Stimulated activated CD8-positive, alpha-beta memory T cell treated with anti-CD3 and anti-CD28 coated beads, Interleukin-4, amount 100 ng/mL, for 1 hour (primary cell): ENCODE measurements at places on chromosomes 11 and 22.

GRCh38 chr11:73374151-73374550 lies 2.0 kb upstream of the RELT start:
- DNase-seq: no peak

DNA sequence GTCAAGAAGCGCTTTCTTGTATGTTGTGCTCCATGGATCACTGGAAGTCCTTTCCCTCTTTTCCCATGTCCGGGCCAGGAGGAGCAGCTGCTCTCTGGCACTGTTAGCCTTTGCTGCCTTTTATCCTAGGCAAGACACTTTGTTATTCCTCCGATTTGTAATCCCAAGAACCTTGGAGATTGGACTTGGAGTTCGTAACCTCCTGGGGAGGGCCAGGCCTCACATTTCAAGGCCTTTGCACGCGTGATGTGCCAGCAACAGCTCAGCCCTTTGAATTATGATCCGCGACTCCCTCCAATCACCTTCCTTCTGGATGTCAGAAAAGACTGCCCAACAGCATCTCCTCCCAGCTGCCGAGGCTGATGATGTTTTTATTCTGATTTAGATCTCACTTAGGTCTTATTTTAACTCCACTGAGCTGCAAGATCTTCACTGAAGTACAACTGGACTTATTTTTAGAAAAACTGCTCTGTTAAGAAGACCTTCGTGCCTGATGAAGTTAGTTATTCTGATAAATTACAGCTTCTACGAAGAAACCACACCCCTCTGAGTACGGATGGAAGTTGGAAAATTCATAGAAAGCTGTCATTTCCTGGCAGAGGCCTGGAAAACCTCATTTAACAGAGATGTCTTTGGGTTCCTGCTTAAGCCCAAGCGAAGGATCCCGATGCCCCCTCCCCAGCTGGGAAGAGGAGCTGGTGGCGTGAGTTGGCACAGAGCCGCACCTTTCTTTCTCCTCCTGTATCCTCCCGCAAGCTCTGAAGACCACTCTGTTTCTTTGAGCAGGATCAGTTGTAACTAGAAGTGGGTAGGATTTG lies 62.4 kb downstream of the PARVB start:
- no peak for DNase-seq

- no peak for DNase-seq
Measured at GRCh38 chr11:7537265-7537664, 23.5 kb downstream of the PPFIBP2 start.

DNA sequence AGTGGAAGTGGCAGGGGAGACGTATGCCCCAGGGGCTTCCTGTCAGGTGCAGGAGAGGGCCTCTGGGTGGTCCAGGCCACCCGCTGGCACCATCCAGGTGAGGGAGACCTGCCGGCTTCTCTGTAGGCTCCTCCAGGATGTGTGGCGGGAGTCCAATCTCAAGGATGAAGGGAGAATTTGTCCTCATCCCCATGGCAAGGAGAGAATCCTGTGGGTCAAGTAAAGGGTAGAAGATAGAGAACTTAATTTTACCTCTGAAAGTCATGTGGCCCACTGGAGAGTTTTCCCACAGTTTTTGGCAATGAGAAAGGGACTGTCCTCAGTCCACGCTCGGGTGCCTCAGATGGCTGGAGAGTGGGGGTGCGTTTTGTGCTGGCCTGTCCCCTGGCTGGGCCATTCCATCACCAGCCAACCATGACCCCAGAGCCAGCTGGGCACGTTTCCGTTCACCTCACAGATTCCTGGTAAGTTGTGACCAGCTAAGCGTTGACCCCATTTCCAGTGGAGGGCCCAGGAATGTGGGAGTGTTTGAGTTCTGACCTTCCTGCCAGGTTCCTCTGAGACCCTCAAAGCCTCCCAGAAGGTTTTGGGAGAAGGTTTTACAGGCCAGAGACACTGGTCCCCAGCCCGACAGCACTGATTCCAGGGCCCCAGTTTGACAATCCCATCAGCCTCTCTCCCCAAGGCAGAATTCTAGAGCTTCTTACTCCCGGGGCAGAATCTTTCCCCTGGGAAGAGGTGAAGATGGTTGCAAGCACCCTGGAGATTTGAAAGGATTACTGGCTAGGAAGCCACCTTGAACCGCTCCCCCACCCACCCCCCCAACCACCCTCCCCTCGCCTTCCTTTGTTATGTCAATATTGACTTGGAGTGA lies 2.6 kb downstream of the OVOL1 start:
- no peak for DNase-seq

DNA sequence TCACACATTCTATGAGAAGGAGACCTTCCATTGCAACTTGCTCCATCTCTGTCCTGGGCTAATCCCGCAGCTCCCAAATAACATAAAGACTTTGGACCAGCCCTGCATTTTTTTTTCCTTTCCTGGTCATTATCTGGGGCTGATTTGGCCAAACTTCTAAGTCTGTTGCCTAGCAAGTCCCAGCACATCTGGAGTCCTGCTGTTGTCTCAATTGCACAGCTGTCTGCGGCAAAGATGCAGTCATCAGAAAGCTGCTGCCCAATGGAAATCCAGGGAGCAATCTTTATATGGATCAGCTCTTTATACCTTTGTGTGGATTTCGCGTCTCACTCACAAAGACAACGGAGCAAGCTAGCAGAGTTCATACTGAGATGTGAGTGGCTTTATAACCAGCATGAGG lies 105.9 kb downstream of the NXPE2 start:
- DNase-seq: no peak

DNA sequence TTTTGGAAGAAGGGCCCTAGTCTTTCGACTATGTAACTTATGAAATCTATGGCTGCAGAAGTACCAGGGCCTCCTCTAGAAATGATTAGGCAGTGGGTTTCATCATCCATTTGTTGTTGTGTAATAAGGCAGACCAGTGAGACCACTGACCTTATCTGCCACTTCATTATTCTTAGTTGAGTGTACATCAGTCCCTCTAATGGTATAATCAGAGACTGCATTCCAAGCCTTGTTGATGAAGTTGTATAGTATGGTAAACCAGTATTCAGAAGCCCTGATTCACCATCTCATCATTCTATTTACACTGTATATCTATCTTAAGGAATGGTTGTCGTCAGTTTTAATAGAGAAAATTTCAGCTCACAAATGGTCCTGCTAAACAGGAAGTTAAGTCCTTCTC lies 32.2 kb upstream of the GRIA4 start:
- no peak for DNase-seq

- no peak for DNase-seq
Measured at GRCh38 chr11:81286550-81286949, 1447.1 kb downstream of the FAM181B start.

DNA sequence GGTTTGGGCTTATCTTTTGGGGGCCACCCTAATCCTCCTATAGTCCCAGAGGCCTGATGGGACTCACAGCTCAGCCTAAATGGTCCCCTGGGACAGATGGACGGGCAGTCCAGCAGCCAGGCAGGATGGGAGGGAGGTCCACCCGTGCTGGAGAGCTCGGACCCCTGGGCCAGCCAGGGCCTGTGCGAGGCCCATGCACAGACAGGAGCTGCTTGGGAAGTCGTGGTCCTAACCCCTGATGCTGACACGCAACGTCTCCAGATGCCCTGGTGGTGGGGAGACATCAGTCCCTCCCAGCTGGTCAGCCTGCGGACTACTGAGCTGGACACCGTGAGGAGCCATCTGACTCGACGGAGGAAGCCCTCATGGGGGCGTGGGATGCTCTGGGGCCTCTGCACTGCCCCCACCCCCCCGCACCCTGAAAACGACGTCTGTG lies 31.2 kb upstream of the MUC5AC start:
- no peak for DNase-seq

GRCh38 chr11:13127161-13127560 lies 118.0 kb downstream of the RASSF10 start:
- DNase-seq: no peak

GRCh38 chr11:2775626-2776350 lies 76.0 kb upstream of the KCNQ1OT1 start:
- DNase-seq: no peak

DNA sequence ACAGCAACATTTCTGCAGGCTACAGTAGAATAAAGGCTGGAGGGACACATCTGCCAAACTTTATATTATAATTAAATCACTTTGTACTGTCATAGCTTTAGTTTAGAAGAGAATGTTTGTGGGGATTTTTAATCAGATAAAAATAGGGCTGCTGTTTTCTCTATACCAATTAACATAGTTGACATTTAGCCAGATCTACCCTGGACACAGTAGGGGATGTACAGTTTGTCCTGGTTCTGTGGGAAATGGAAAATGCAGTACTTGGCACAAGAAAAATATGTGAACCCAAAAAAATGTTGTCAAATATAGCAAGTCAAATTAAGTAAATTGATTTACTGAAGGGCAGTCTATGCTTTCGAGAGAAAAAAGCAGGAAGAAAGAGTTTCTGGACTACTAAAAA lies 20.8 kb upstream of the PICALM start:
- DNase-seq: no peak

GRCh38 chr11:69888483-69889181 lies 69.4 kb upstream of the FGF3 start:
- peak; percentile 44 for DNase-seq

- no peak for DNase-seq
Measured at GRCh38 chr11:12674571-12674935, 332 bp downstream of the TEAD1 start.

GRCh38 chr22:28074526-28074925 lies 155.5 kb upstream of the PITPNB start:
- DNase-seq: no peak

GRCh38 chr11:130638033-130638432 lies 189.6 kb downstream of the ADAMTS15 start:
- no peak for DNase-seq

GRCh38 chr22:50610041-50610451 lies 9.5 kb downstream of the MAPK8IP2 start:
- DNase-seq: no peak

- DNase-seq: peak; percentile 4
Measured at GRCh38 chr11:130001461-130002351, 929 bp downstream of the PRDM10 start.

DNA sequence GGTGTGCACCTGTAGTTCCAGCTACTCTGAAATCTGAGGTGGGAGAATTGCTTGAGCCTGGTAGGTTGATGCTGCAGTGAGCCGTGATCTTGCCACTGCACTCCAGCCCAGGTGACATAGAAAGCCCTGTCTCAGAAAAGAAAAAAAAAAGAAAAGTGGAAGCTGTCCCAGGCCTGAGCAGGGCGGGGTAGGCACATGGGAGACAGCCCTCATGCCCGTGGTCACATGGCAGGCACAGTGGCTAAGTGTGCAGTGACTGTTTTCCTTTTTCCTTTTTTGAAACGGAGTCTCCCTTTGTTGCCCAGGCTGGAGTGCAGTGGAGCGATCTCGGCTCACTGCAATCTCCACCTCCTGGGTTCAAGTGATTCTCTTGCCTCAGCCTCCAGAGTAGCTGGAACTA lies 7.8 kb downstream of the OTUB1 start:
- DNase-seq: no peak

DNA sequence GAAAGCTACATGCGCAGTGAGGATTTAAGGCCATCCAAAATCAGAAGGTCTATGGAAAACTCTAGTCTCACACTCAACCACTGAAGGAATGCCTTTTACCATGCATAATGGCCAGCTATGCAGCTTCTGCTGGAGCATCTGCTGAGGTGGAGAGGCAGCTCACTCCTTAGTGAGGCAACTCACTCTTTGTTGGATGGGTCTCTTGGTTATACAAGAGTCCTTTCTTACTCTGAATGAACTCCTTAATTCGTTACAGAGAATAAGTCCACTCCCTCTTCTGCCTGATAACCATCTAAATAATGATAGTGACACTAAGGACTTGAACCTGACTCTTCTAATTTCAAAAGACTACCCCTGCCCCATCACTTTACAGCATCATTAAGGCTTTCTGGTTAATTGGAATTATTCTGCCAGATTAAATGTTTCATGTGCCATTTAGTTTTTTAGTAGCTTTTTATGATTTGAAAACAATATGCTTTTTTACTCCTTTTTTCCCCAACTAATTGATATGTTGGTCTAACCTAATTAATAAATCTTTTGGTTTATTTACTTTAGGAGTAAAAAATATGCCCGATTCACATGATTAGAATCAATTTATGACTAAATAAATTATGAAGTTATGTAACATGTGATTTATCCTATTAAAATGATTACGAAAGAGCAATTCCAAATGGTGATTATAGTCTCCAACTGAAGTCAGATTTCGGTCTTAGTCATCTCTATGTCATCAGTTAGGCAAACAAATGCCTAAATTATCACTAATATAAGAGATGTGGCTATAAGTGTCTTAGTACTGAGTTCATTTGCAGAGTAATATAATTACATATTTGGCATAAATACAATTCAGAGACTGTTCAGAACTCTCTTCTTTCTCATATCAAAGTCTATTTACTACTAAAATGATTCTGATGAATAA lies 286.7 kb upstream of the CCDC90B start:
- DNase-seq: no peak

GRCh38 chr11:64571410-64572091 lies 19.5 kb upstream of the SLC22A12 start:
- no peak for DNase-seq

- no peak for DNase-seq
Measured at GRCh38 chr22:37954686-37955085, 1.2 kb downstream of the POLR2F start.

DNA sequence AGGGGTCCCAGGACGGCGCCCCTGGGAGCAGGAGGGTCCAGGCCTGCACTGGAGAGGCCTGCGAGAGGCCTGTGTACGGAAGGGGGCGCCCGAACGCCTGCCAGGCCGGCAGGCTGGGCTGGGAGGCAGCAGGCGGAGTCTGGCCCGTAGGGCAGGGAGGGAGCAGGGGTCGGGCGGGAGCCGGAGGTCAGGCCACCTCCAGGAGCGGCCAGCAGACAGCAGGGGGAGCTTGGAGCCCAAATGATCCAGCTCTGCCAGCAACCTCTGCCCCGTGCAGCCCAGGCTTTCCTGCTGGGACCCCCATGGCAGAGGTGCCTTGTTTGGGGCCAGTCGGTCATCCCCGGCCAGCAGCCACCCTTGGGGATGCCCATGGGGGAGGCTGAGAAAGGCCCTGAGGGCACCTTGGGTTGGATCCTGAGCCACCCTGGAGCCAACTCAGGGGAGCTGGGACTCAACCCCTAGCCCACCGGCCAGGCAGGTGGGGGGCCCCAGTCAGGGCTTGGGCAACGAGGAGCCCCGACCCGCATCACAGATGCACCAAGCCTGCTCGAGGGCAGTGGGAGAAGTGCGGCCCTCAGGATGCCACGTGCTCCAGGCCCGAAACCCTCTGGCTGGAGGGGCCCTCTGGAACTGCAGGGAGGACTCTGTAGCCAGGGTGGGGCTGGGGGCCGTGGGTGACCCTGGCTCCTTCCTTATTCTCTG lies 9.6 kb upstream of the SYT8 start:
- no peak for DNase-seq

DNA sequence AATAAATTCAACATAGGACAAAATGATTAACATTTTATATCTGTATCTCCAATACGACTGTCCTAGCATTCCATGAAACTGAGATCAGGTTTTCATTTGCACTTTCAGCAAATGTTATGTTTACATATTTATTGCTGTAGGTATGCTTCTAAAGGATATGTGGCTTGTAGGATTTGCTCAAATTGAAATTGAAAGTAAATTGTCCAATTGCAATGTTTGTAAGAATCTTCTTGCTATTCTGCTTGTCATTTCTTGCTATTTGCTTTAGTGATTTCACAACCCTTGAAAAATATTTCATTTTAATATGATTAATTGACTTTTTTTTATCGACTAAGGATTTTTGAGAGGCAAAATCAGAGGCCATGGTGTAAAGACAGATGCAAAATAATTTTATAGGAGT lies 904.2 kb upstream of the RAG2 start:
- no peak for DNase-seq

- DNase-seq: no peak
Measured at GRCh38 chr11:117016747-117017146, 81.5 kb downstream of the SIK3 start.
